Activated T-cell treated with anti-CD3 and anti-CD28 coated beads, Interleukin-2, amount 50 U/mL, for 48 hours (primary cell): ENCODE measurements at places on chromosomes 12 and 14.

DNA sequence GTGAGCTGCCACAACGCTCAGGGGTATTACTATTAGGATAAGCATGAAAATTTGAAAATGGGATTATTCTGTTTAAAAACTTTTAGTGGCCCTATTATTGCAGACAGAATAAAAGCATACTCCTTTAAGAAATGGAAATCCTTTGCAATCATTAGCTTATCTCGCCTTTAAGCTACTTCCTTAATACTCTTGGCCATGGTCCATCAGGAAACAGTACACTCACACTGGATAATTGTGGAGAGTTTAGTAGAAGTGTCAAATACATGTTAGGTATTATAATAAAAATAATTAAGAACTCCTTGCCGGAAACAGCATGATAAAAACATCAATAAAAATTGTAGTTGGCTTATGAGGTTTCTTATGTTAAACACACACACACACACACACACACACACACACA is 100.4 kb upstream of the PPFIA2 start:
- DNase-seq, result no peak

DNA sequence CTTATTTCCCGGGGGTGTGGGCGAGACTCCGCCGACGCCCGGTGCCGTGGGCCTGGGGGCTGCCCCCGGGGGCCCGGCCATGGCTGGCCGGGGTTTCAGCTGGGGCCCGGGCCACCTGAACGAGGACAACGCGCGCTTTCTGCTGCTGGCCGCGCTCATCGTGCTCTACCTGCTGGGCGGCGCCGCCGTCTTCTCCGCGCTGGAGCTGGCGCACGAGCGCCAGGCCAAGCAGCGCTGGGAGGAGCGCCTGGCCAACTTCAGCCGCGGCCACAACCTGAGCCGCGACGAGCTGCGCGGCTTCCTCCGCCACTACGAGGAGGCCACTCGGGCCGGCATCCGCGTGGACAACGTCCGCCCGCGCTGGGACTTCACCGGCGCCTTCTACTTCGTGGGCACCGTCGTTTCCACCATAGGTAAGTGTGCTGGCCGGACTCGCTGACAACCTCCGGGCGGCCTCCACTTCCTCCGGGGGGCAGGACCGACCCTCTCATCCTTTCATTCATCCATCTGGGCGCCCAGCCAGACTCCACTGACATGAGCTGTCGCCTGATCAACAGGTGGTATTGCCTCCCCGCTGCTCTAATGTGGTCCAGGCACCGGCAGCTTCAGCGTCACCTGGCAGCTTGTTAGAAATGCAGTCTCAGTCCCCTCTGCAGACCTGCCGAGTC is 467 bp downstream of the KCNK13 start:
- DNase-seq, result no peak

DNA sequence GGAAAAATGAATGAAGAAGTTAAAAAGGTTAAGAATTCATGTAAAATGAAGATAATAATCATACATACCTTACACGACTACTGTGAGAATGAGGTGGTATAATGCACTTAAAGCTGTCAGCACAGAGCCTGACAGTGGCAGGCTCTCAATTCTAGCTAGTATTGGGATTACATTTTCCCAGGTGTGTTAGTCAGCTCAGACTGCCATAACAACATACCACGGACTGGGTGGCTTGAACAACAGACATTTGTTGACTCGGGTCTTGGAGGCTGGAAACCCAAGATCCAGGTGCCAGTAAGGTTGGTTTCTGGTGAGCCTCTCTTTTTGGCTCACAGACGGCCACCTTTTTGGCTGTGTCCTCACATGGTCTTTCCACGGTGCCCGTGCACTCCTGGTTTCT is 167.8 kb downstream of the CHST11 start:
- no peak for DNase-seq

DNA sequence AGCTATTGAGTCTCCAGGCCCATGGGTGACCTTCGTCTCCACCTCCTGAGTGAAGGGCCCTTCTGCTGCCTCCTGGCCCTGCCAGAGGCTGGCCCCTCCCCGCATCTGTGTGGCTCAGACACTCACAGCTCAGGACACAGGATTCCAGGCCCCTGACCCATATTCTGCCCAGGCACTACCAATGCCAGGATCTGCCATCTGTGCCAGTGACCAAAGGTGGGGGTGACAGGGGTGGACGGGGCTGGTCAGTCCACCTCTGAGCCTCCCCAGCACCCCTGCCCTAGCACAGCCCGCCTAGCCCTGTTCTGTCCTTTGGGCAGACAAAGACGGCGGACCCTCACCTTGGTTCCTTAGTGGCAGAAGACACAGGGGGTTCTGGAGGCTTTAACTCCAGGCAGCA is 2.8 kb downstream of the ASB2 start:
- no peak for DNase-seq

DNA sequence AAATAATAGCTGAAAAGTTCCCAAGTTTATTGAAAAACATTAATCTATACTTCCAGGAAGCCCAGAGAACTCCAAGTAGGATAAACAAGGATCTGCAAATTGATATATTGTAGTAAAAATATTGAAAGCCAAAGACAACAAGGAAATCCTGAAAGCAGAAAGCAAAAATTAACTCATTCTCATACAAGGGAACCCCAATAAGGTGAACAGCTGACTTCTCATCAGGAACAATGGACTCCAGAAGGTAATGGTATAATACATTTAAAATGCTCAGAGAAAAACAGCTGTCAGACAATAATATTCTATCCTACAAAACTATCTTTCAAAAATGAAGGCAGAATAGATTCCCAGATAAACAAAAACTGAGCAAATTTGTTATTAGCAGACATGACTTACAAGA is 138.1 kb upstream of the BMP4 start:
- DNase-seq, result no peak

- no peak for DNase-seq
Measured at GRCh38 chr14:61262082-61262481, 19.1 kb downstream of the TMEM30B start.

GRCh38 chr12:110002676-110003515 is 3.7 kb downstream of the ANKRD13A start:
- no peak for DNase-seq

- no peak for DNase-seq
Measured at GRCh38 chr12:25328072-25328712, 77.5 kb upstream of the KRAS start.

- DNase-seq, result no peak
Measured at GRCh38 chr12:102903337-102904007, 13.6 kb downstream of the PAH start.

DNA sequence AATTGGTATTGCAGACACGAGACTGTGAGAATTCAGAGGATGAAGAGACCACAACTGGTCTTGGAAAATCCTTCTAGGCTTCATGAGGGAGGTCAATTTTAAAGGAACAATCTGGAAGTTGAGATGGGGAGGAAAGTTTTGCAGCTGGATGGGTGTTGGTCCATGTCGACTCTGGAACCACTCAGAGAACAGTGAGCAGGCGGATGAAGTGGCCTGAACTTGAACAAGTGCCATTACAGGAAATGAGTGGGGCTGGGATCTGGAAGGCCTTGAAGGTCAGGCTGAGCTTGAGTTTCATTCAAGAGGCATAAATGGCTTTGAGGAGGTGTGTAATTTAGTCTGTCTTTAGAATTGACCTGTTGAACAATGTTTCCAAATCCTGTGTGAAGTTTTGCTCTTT is 140.9 kb downstream of the GALC start:
- DNase-seq, result no peak

- DNase-seq, result no peak
Measured at GRCh38 chr12:49261721-49262120, 3.2 kb upstream of the TUBA1C start.

DNA sequence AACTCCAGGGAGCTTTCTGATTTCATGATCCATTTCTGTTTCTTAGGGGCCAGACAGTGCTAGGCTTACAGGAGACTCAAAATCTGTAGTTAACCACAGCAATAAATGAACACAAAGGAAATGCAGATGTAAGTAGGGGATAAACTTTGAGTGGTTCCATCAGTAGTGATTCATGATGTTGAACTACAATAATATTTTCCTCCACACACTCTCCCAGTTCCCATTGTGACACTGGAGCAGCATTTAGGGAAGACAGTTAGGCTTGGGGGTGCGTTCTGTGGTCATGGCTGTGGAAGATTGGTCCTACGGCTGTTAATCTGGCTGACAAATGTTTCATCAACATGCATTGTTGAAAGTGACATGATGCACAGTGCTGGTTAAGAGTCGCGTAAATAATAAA is 66.9 kb downstream of the HMGA2 start:
- no peak for DNase-seq

GRCh38 chr12:122395319-122395718 is 27.1 kb downstream of the CLIP1 start:
- no peak for DNase-seq

- no peak for DNase-seq
Measured at GRCh38 chr12:82672811-82673495, 13.8 kb upstream of the TMTC2 start.

- no peak for DNase-seq
Measured at GRCh38 chr12:20211981-20212421, 156.3 kb upstream of the PDE3A start.

GRCh38 chr12:116293687-116294453 is 16.4 kb upstream of the MED13L start:
- DNase-seq, result no peak

GRCh38 chr14:99717682-99718013 is 33.5 kb downstream of the CYP46A1 start:
- no peak for DNase-seq

- no peak for DNase-seq
Measured at GRCh38 chr14:39641224-39641623, 209.0 kb upstream of the FBXO33 start.

DNA sequence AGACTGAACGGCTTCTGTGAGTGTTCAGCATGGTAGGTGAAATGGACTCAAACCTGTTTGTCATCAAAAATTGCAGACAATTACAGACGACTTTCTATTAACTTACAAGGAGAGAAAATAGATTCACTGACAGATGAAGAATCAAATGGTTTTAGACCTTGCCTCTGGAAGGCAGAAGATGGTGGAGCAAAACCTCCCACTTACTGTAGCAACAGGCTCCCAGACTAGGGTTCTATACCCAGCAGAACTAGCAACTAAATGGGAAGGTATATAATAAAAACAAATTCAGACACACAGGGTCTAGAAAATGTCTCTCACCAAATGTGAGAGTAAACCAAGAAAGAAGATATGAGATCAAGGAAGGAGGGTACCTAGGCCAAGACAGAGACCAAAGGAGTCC is 36.8 kb downstream of the RNF34 start:
- no peak for DNase-seq
